ENCODE measurements at places on chromosomes 6 and 20.

DNA sequence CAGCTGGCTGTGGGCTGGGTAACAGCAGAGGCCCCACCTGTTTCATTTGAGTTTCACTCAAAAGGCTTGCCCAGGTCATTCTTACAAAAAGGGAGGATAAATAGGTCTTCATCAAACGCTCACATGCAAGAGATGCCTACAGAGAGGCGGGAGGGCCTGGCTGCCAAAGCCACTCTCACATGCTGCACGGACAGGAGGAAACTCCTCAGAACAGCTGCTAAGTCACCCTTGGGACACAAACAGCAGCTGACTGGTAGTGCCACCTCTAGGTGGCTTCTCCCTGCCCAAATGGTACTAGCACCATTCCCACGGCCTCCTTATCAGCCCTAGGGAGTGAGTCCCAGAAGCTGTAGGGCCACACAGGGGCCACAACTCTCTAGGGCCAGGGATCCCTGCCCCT lies 23.8 kb downstream of the SLC22A23 start:
- no peak for DNase-seq

DNA sequence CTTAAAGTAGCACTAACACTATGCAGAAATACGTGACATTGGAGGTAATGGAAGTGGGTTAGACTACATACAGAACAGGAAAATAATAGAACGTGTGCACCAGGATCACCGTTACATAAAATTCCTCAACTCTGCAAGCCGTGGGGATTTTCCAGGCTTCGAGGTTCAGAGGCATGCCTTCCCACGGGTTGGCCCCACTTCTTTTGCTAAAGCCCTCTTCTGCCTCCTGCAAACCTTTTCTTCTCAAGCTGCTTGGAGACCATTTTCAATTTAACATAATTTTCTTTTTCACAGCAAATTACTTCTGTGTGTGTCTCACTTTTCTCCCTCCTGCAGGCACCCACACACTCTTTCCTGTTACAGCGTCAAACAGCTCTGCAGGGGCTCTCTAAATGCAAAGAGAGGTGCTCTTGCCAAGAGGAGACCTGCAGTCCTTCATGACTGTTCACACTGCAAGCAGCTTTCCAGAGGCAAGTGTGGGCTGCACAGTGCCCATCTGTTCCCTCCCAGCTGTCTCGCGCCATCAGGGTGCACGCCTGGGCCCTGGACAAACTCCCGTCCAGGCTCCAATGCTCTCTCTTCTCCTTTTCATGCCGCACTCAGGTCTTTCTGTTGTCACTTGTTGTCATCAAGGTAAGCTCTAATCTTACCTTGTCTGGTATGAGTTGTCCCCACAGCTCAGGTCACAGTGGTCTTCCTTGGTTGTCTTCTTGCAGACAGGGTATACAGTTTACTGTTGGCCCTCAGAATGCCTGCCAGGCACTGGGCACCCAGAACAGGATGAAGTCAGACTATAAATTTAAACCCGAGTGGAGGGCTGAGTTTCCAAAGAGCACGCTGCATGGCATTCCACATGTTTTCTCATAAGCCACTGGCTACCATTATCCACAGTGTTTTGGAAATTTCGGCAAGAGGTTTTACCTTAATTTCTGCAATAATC lies 164.8 kb upstream of the GGTLC1 start:
- no peak for DNase-seq

DNA sequence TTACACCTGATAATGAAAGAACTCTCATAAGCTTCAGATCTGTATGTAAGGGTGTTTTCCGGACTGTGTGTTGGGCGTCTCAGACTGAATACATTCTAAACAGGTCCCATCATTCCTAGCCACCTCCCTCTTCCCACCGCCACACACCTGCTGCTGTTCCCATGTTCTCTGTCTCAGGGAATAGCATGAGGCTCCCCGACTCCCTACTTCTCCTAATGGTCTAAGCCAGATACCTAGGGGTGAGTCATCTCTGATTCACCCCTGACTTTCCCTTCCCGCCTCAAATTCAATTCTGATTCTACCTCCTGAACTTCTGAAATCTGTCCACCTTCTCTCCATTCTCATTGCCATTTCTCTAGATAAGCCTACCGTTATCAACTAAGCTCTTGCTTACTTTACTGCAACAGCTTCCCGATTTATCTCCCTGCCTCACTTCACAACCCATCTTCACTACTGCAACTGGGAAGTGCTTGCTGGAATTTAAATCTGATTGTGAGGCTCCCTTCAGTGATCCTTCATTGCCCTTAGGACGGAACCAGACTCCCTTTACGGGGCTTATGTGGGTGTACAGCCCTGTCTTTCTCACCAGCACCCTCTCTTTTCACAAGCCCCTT lies 1.6 kb downstream of the TMEM14A start:
- no peak for DNase-seq

DNA sequence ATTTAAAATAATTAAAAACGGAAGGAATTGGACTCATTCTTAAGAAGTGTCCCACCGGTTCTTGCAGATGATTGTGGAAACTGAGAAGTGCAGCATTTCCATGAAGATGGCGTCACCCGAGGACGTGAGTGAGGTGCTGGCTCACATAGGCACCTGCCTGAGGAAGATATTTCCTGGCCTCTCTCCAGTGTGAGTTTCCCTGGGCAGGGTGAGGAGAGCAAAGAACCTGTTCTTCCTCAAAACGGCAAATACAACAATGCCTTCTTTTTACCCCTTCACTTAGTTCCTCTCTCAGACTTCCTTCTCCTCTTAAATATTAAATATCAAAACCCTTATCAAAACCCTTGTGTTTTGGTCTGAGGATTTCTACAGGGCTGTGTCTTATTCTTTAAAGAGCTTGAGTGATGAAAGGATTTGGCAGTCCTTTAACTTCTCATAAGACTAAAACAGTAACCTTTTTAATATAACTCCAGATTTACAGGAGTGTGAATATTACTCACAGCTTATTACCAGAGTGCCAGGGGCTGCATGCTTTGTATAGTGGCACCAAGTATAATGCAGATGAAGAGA lies 156.3 kb downstream of the CARMIL1 start:
- DNase-seq: peak; percentile 14

DNA sequence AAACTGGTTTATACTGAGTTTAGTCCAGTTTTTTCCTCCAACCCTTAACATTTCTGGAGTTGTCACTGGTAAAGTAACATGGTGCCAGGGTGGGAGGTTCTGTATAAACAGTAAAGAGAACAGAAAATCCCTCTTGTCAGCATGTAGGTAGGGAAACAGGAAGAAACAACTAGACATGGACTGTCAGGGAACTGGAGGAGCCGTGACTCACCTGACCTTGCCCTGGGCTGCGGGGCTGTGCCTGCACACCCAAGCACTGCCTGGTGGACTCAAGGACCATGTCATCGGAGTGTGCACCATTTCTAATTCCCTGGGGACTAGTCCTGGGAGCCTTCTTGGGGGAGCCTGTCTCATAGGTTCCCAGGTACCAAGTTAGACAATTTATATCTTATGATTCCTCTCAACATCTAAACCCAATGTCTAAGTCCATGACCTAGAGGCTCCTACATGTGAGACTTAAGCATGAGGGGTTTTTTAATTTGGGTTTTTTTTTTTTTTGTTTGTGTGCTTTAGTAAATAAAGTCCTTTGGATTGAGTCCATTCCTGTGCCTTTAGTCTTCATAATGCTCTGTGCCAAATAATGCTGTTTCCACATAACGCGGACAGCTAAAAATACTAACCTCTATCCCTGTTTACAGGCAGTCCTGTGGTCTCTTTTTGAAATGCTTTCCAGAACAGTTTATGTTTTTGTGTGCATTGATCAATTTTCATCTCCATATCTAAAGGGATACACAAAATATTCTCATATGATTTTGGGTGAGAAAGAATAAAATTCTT lies 136.9 kb upstream of the SUPT3H start:
- no peak for DNase-seq
